ENCODE measurements at places on chromosomes 7 and 10.

GRCh38 chr7:139896288-139896687 is 67.2 kb downstream of the TBXAS1 start:
- H3K27me3 ChIP-seq: peaks cover 2% of the 10 kb centered on the region

GRCh38 chr7:39016609-39017008 is 38.9 kb downstream of the POU6F2 start:
- H3K27ac ChIP-seq: no peak overlapping the region
- no peak for DNase-seq
- no peaks in the 10 kb centered on the region for H3K36me3 ChIP-seq
- no peaks in the 10 kb centered on the region for H3K4me1 ChIP-seq

DNA sequence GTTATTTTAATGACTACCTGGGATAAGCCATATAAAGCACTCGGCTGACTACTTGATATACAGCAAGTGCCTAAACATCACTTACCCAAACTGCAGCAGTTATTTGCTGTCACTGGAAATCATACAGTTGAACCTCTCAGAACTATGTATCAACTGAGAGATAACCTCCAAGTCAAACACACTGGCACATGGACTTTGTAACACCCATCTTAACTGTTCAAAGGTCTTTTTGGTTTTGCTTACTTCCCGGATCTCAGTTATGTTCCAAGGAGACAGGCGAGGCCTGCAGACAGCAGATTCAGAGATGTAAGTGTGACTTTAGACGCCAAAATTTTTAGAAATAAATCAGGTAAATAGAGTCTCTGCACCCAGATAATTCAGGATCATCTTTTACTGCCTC is 34.6 kb upstream of the DAGLB start:
- H3K27me3 ChIP-seq: peaks cover 9% of the 10 kb centered on the region
- H3K27ac ChIP-seq: no peak overlapping the region
- DNase-seq: no peak
- H3K4me3 ChIP-seq: peak overlapping the region; percentile 95
- H3K36me3 ChIP-seq: peaks cover 12% of the 10 kb centered on the region

GRCh38 chr7:15430191-15430590 is 131.6 kb downstream of the AGMO start:
- no peaks in the 10 kb centered on the region for H3K4me1 ChIP-seq
- no peak overlapping the region for H3K4me3 ChIP-seq
- H3K27ac ChIP-seq: no peak overlapping the region
- H3K36me3 ChIP-seq: no peaks in the 10 kb centered on the region
- no peaks in the 10 kb centered on the region for H3K27me3 ChIP-seq

GRCh38 chr10:29078919-29079318 is 210.0 kb upstream of the LYZL1 start:
- H3K4me1 ChIP-seq: no peaks in the 10 kb centered on the region
- no peak overlapping the region for H3K4me3 ChIP-seq
- DNase-seq: no peak
- no peaks in the 10 kb centered on the region for H3K27me3 ChIP-seq
- H3K36me3 ChIP-seq: no peaks in the 10 kb centered on the region
- no peak overlapping the region for H3K27ac ChIP-seq

GRCh38 chr10:93820434-93820833 is 62.7 kb downstream of the LGI1 start:
- no peaks in the 10 kb centered on the region for H3K36me3 ChIP-seq
- H3K27ac ChIP-seq: no peak overlapping the region
- H3K4me1 ChIP-seq: peaks cover 8% of the 10 kb centered on the region
- no peak overlapping the region for H3K4me3 ChIP-seq
- DNase-seq: no peak

- peaks cover 13% of the 10 kb centered on the region for H3K27me3 ChIP-seq
- peaks cover 4% of the 10 kb centered on the region for H3K36me3 ChIP-seq
- no peak overlapping the region for H3K27ac ChIP-seq
- no peak for DNase-seq
These were observed 19.2 kb upstream of the PRKAG2 start for GRCh38 chr7:151896086-151896485.

- no peaks in the 10 kb centered on the region for H3K36me3 ChIP-seq
- H3K27me3 ChIP-seq: peaks cover 4% of the 10 kb centered on the region
- H3K4me3 ChIP-seq: no peak overlapping the region
- H3K27ac ChIP-seq: no peak overlapping the region
- H3K4me1 ChIP-seq: no peaks in the 10 kb centered on the region
These were observed 159.3 kb upstream of the CNTNAP2 start for GRCh38 chr7:145957160-145957890.

GRCh38 chr7:70573696-70574095 is 558.2 kb upstream of the GALNT17 start:
- H3K27me3 ChIP-seq: peaks cover 8% of the 10 kb centered on the region
- H3K4me1 ChIP-seq: peaks cover 6% of the 10 kb centered on the region
- H3K27ac ChIP-seq: no peak overlapping the region
- H3K4me3 ChIP-seq: no peak overlapping the region
- H3K36me3 ChIP-seq: peaks cover 21% of the 10 kb centered on the region

GRCh38 chr7:23247603-23248335 is 1.2 kb downstream of the GPNMB start:
- H3K4me1 ChIP-seq: peaks cover 6% of the 10 kb centered on the region
- peaks cover 2% of the 10 kb centered on the region for H3K27me3 ChIP-seq
- no peak overlapping the region for H3K27ac ChIP-seq
- H3K36me3 ChIP-seq: no peaks in the 10 kb centered on the region

DNA sequence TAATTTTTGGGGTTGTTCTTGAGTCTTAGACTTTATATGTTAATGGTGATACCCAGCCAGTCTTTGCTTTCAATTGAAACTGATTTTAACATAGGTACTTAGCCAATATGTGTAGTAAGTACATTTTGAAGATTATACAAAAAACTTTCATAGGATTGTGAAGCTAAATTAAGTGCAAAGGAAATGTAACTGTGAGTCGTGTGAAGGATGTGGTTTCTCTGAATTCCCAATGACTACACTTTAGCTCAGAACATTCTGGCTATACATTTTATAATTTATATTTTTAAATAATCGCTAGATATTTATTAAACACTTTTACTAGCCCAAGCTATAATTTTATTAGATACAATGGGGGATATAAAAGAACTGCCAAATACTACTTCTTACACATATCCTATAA is 359.3 kb downstream of the PCLO start:
- no peaks in the 10 kb centered on the region for H3K27me3 ChIP-seq
- H3K27ac ChIP-seq: no peak overlapping the region
- H3K4me1 ChIP-seq: peaks cover 3% of the 10 kb centered on the region
- no peak for DNase-seq

DNA sequence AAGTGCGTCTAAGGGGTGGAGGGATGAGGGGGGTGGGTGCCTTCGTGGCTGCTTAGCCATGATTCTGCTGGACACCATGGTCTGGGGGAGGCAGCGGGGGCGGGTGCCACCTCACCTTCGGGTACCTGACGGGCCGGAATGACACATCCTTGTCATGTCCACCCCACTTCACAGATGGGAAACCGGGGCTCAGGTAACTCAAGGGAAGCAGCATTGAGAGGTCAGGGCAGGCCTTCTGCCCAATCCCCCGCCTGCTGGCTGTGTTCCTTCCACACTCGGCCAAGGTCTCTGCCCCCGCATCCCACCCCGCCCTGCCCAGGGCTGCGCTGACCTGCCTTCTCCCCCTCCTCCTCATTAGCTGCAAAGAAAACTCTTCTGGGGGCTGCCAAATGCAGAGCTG is 598.0 kb downstream of the PTPRN2 start:
- H3K4me3 ChIP-seq: no peak overlapping the region
- no peak overlapping the region for H3K27ac ChIP-seq
- H3K36me3 ChIP-seq: peaks cover 14% of the 10 kb centered on the region
- H3K27me3 ChIP-seq: peaks cover 33% of the 10 kb centered on the region

DNA sequence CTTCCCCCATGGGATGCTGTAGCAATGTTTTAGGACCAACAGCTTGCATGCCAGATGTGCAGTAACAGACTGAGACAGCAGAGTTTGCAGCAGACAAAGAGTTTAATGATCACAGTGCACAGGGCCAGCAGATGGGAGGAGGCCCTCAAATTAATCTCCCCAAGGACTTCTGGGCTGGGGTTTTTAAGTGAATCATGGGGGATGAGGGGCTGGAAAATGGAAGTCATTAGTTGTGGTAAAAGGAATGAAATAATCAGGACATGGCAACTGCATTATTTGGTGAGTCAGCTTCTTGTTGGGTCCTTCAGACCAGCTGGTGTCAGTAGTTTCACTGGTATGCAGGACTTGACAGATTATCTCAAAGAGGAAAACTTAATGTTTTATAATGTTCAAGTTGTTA is 12.6 kb upstream of the NRBF2 start:
- no peak for DNase-seq
- H3K27ac ChIP-seq: no peak overlapping the region
- peaks cover 3% of the 10 kb centered on the region for H3K27me3 ChIP-seq
- H3K36me3 ChIP-seq: no peaks in the 10 kb centered on the region
- H3K4me1 ChIP-seq: no peaks in the 10 kb centered on the region

DNA sequence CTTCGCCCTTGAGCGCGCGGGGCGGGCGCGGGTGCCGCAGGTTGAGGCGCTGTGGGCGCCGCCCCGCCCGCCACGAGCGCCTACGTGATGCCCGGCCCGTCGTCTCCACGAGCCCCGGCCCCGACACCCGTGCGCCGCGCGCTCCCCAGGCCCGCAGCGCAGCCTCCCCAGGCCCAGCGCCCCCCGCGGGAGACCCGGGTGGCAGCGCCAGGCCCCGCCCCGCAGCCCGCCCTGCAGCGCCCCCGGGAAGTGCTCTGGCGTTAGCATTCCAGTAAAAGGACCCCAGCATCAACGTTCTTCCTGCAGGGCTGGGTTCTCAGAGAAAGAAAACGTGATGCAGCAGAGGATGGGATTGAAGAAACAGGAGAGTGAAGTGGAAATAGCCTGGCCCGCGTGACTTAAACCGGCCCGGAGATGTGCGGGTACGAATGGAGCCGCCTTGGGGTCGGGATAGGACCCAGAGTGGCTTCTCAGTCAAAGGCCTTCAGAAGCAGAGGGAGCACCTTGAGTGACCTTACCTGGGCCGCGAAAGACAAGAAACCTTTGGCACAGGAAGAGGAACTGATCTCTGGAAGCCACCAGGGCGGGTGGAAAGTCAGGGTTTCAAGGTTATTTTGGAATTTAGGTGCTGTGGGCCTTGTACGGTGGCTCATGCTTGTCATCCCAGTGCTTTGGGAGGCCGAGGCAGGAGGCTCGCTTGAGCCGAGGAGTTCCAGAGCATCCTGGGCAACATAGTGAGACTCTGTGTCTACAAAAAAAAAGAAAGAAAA is 1.8 kb downstream of the PFKP start:
- peaks cover 9% of the 10 kb centered on the region for H3K36me3 ChIP-seq
- H3K4me3 ChIP-seq: peak overlapping the region; percentile 90
- DNase-seq: peak; percentile 39

DNA sequence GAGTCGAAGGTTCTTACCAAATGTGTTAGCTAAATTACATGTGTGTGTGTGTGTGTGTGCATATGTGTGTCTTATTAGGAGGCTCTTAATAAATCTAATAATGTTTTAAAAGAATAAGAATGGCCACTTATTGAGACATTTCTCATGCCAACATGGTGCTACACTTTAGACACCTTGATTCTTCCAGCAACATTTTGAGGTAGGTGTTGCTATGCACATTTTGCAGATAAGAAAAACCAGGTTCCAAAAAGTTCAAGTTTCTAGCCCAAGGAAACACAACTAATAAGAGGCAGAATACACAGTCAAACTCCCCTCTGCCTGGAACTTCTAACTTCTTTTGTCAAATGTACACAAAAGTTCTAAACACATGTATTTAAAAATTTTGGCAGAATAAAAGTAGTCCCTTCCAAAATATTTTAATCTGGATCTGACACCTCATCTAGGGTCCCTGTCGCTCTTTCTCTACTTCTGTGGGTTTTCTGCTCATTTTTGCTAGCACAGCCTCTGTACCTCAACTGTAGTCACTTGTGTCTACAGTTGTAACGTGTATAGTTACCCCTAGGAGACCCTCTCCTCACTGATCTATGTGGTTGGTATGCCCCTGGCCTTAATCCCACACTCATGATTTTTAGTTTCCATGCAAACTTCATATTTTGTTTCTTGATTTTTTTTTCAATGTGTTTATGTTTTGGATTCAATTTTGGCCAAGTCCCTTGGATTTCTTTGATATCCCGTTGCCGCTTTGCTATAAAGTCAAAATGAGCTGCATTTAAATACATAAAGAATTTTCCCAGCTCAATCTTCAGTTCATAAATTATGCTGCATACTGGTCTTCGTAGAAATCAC is 4.3 kb downstream of the ANKRD1 start:
- peaks cover 3% of the 10 kb centered on the region for H3K27me3 ChIP-seq
- no peak overlapping the region for H3K27ac ChIP-seq
- H3K36me3 ChIP-seq: no peaks in the 10 kb centered on the region
- H3K4me1 ChIP-seq: peaks cover 21% of the 10 kb centered on the region
- DNase-seq: no peak

- H3K27me3 ChIP-seq: no peaks in the 10 kb centered on the region
- no peak overlapping the region for H3K27ac ChIP-seq
- H3K4me3 ChIP-seq: no peak overlapping the region
- H3K4me1 ChIP-seq: peaks cover 3% of the 10 kb centered on the region
- H3K36me3 ChIP-seq: no peaks in the 10 kb centered on the region
These were observed 25.6 kb upstream of the SOSTDC1 start for GRCh38 chr7:16491148-16491547.

DNA sequence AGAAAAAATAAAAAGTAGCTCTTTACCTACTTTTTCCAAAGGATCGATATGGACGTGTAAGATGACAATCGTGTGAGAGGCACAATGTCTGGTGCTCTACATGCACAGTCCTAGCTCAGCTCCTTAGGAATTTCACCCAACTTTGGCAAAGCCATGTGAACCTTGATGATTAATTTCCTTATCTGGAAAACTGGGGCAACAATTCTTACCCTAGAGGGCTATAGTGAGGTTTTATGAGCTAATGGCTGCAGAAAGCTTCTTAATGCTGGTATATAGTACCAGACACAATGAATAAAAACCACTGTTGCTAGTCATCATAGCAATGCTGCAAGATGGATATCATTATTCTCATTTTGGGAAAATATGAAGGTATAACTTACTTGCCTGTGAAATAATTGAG is 202.7 kb downstream of the PARD3 start:
- H3K27me3 ChIP-seq: peaks cover 3% of the 10 kb centered on the region
- H3K4me1 ChIP-seq: peaks cover 12% of the 10 kb centered on the region
- no peak for DNase-seq
- no peak overlapping the region for H3K4me3 ChIP-seq
- H3K27ac ChIP-seq: no peak overlapping the region
